ENCODE measurements at places on chromosomes 1 and 21.
A peak's percentile ranks its signal among the peaks of the same experiment; 100 is the strongest.

- peak; percentile 10 for DNase-seq
Measured at GRCh38 chr1:6612641-6613360, 730 bp upstream of the PHF13 start.

DNA sequence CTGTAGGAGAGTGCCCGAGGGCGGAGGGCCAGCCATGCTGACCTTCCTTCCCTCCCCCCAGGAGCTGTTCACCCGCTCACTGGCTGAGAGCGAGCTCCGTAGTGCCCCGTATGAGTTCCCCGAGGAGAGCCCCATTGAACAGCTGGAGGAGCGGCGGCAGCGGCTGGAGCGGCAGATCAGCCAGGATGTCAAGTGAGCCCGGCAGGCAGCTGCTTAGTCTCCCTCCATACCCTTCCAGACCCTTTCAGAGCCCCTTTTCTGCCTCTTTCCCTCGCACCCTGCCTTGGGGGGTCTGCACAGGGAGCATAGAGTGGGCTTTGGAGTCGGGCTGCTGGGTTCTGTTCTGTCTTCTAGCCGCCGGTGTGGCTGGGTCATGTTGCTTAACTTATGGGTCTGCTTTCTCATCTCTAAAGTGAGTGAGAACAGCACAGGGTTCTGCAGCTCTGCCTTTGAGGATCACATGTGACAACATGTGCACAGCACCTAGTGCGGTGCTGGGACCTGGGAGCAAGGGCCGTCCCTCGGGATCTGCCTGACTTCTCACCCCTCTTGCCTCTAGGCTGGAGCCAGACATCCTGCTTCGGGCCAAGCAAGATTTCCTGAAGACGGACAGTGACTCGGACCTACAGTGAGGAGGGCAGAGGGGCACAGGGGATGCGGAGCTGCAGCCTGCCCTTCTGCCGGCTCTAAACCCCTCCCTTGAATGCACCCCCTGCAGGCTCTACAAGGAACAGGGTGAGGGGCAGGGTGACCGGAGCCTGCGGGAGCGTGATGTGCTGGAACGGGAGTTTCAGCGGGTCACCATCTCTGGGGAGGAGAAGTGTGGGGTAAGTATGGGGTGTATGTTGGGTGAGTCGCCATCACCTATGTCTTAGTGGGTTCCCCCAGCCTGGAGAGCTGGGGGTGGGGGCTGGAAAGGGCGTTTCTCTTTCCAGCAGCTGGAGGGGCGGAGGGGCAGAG lies 6.2 kb downstream of the AMPD2 start:
- DNase-seq, result no peak

GRCh38 chr1:156709031-156709430 lies 3.6 kb upstream of the CRABP2 start:
- DNase-seq, result no peak

GRCh38 chr1:229230140-229230892 lies 40.6 kb upstream of the RAB4A start:
- no peak for DNase-seq

DNA sequence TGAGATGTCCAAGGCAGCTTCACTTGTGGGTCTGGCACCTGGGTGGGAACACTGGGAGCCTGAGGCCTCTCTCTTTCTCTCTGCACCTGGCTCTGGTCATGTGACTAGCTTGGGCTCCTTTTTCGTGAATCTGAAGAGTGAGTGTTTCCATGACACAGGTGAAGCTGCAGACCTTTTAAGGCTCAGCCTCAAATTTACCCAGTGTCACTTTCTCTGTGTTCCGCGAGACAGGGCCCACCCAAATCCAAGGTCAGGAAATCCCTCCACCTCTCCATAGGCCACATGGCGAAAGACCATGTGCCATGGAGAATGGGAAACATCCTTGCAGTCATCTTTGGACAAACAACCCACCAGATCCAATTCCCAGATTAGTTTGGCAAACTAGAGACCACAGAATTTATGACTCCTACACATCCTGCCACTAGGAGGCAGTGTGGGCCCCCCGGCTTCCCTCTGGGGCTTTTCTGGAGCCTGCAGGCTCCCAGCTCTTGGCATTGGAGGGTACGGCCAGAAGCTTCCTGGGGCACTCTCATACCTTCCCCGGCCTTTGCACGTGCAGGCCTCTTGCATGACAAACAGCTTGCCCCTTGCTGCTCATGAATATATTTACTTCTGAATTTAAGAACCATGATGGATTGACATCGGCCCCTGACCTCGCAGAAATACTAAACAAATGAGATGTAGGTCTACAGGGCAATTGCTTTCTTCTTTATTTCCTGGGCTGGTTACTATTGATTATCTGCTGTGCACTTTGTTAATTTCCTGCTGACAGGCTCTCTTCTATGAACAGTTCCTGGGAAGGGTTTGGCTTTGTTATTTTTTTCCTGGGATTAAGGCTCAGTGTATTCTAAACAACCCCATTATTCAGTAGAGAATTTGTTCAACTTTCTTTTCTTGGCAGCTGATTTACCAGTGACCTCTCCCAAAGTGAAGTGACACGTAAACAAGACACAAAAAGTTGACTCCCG lies 180.7 kb downstream of the KAZN start:
- no peak for DNase-seq

GRCh38 chr1:183287191-183287675 lies 101.2 kb downstream of the LAMC2 start:
- DNase-seq, result no peak

DNA sequence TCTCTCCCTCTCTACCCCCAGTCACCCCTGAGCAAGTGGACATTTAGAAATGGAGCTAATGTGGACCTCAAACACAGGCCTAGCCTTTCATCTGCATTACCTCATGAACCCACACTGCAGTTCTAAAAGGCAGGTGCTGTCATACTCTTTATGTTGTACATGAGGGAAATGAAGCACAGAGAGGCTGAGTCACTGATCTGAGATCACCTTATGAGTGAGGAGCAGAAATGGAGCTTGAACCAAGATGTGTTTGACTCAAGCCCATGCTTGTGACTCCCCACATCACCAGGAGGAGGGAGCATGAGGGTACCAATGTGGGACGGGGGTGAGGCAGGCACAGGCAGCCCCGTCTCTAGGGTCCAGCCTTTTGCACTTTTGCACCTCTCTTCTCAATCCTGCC lies 702.8 kb downstream of the PTPRU start:
- DNase-seq, result no peak

DNA sequence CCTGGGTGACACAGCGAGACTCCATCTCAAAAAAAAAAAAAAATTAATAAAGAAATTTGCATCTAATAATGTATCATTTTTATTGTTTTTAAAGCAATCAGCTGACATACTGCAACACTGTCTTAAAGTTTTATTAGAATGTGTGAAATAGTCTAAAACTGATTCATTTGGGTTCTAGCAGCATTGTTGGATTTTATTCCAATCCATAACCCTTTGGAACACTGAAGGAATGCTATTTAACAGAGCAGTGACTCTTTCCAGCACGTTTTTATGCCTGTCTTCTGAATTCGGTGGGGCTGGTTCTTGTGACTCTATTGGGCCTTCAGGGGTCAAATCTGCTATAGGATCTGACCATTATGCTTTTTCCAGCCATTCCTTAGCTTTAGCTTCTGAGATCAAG lies 18.2 kb upstream of the FMO4 start:
- no peak for DNase-seq

DNA sequence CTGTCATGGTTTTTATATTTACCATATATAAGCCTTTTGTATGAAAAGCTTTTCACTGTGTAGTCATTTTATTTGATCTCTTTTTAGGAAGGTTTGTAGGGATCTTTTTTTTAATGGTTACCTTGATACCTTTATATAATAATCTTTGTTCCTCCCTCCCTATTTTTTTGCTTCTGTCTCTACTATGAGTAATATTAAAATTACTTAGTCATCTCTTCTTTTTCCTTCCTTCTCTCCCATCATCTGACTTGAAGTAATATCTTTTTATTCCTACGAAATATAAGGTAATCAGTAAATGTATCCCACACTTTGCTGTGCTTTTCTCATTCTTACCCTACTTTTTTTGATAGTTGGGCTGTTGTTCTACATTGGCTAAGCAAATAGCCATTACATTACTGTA lies 161.4 kb downstream of the MAGI3 start:
- no peak for DNase-seq

DNA sequence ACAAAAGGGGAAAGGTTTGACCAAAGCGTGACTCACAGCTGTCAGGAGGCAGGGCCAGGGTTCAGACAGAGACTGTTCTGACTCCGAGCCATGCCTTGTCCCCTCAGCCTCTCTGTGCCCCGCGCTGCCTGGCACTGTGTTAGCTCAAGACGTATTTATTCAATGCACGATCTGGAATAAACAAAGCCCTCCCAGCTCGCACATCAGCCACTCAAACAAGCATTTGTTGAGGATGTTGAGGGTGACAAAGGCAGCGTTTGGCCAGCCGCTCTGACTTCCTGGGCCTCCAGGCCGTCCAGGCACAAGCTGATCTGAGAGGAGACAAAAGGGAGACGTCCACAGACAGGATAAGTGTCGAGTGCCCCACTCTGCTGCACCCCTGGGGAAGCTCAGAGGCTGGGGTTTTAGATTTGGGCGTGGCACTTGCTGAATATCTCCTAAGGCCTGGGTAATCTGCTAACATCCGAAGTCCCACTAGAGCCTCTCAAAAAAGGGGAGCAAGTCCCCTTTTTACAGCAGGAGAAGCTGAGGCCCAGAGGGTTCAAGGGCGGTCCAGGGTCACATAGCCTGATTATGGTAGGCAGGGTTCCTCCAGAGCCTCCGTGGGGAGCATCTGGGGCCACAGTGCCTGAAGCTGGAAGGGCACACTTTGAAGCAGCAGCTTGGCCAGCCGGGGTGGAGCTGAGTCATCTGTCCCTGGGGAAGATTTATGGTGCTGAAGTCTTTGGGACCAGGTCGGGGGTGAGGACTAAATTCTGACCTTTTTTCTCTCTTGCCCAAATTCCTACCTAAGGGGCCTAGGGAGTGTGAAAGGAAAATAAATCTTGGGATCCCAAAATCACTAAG lies 95.9 kb downstream of the SPSB1 start:
- no peak for DNase-seq

GRCh38 chr1:1397839-1398523 lies 1.2 kb downstream of the CCNL2 start:
- DNase-seq, result no peak

DNA sequence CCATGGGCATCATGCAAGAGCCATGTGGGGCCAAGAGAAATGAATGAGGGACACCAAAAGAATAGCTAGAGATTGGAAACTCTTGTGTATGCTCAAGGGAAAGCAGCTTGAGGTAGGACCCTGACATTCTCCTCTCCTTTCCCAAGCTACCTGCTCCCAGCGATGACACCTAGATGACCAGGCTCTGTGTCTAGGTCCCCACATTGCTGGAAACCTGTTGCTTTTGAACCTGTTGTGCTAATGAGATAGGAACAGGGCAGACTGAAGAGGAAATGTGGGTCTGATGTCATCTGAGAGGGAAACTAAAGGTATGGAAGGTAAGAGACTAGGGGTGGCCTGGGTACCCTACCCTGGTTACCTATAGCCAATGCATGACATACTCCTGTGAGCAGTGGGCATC lies 1.8 kb downstream of the FMOD start:
- no peak for DNase-seq

GRCh38 chr1:177118901-177119300 lies 45.6 kb downstream of the ASTN1 start:
- DNase-seq, result no peak

DNA sequence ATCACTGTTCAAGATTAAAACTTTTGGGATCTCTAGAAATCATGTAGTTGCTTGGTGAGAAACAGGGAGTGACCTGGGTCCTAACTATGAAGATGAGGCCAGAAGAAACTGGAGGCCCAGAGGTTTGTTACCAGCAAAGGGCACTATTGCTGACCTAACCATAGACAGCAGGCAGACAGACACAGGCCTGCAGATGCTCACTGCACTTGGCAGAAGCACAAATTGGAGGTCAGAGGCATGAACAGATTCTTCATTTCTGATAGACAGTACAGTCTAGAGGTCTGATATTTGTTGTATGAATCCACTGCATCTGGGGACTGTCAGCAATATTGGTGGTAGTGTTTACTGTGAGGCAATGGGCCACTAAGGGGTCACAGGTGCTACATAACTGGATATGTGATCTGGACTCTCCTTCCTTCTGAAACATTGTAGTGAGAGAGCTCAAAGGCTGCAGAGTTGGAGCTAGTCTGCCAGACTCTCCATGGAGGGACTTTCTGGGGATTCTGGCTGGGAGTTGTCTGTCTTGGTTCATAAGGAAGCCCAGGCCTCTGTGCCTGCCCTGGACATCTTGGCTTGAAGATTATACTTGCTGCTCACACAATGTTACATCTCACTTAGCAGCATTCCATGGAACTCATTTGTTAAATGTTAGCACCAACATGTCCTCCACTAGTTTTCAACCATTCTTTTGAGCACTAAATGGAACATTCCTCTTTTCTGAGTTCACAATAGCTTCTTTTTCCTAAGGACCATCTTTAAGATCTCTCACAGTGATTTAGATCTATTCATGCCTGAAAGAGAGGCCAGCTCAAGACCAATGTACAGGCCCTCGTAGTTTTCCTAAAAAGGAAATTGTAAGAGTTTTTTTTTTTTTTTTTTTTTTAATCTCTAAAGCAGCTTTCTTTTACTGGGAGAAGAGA lies 26.9 kb upstream of the CCN1 start:
- no peak for DNase-seq

DNA sequence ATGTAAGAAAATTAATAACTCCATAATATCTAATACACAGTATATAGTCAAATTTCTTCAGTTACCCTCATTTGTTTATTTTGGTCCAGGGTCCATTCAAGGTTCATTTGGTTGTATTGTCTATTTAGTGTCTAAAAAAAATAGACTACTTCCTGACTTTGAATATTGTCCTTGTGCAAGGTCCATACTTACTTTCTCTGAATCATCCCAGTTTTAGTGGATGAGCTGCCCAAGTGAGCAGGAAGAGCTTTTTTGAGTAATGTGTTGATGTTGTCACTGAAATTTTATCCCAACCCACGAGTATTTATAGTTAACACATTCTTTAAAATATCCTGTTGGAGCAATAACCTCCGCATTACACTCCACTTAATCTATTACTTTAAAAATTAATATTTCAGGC lies 45.6 kb upstream of the FASLG start:
- no peak for DNase-seq

- DNase-seq, result no peak
Measured at GRCh38 chr1:62318756-62319544, at the start of gene KANK4. TSS of gene KANK4 (minus strand) at chr1:62319434. CDS start at chr1:62281564, 37,870 bp downstream.

GRCh38 chr1:11862890-11863289 lies 4.1 kb upstream of the NPPB start:
- no peak for DNase-seq

- DNase-seq, result no peak
Measured at GRCh38 chr1:54795841-54796468, 5.2 kb downstream of the TTC22 start.

GRCh38 chr21:41277196-41277595 lies 39.4 kb upstream of the FAM3B start:
- no peak for DNase-seq

DNA sequence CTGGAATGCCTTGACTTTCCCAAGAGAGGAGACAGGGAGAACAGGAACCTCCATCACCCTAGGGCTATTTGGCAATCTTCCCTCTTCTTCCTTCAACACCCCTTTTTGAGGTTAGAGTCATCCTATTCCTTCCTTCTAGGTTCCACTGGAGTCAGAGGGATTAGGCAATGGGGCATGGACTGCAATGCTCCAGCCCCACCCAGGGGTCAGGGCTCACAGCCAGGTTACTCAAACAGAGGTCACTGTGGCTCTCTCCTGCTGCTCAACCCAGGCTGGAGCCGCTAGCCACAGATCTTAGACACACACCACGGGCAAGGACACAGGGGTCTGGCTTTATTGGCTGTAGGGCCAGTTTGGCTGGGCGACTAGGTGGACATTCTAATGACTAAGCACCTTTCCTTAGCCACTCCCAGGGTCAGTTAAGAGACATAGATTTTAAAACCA lies 145.5 kb upstream of the NRIP1 start:
- no peak for DNase-seq

- DNase-seq, result no peak
Measured at GRCh38 chr1:160046494-160047110, 14.8 kb upstream of the PIGM start.

- no peak for DNase-seq
Measured at GRCh38 chr21:45986316-45987051, 4.9 kb downstream of the COL6A1 start.

All from activated CD4-positive, alpha-beta T cell treated with anti-CD3 and anti-CD28 coated beads, Interleukin-2, amount 50 U/mL, for 4 hours (primary cell).